ENCODE measurements at places on chromosomes 16 and 17.

- no peak for DNase-seq
Measured at GRCh38 chr16:83933885-83934683, 19.0 kb upstream of the OSGIN1 start.

DNA sequence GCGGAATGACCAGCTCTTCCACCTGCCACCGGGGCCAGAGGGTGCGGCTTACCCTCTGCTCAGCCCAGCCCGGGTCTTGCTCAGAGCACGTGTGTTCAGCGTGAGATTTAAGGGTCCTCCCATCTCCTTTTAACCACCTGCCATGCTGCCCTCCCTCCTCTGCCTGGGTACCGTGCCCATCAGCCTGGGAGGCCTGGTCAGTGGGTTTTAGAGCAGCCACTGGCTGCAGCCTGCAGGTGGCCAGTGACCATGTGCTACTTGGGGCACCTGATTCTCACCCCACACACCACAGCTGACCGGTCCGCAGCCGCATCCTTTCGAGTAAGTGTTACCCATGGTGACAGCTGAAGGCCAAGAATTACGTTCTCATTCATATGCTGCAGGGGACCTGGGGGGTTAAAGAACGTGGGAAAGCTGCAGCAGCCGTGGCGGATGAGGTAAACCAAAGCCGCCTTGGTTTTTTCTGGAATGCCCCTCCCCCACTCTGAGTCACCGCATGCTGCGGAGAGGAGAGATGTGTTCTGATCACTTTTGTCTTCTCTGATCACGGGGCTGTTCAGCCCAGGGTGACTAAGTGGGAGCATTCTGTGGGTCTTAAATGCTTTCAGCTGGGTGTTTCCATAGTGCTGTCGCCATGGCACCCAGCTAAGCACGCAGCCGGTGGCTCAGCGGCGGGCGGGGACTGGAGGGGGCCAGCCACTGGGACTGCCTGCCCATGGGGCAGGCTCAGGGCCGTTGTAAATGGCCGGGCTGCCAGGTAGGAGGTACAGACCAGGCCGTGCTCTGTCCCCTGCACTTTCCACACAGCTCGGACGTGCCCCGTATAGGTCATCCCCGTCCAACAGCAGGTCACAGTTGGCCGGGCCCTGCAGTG lies 59.8 kb downstream of the BAIAP2 start:
- DNase-seq: peak; percentile 80

DNA sequence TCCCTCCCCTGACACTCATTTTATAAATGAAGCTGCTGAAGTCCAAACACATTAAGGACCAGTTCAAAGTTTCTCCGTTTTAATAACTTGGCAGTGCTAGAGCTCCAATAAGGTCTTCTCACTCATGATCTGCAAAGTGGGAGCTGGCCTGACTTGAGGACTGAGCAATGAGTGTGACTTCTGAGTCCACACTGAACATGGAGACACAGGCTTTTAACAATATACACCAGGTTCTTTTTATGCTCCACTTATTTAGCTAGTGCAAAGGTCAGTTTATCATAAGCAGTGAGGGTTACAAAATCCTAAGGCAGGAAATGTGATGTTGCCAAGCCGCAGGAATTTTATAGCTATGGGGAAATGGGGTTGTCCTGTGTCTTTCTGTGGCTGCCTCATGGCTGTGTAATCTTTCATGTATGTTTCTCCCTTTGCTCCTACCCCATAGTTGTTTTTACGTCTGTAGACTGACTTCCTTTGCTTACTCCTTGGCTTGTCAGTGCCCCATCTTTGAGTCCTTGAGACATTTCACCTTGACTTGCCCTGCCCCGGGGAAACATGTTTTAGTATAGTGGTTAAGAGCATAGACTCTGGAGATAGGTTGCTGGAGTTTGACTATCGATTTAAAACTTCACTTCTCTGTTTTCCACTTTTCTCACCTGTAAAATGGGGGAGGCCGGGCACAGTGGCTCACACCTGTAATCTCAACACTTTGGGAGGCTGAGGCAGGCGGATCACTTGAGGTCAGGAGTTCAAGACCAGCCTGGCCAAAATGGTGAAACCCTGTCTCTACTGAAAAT lies 12.2 kb upstream of the MMD start:
- no peak for DNase-seq

DNA sequence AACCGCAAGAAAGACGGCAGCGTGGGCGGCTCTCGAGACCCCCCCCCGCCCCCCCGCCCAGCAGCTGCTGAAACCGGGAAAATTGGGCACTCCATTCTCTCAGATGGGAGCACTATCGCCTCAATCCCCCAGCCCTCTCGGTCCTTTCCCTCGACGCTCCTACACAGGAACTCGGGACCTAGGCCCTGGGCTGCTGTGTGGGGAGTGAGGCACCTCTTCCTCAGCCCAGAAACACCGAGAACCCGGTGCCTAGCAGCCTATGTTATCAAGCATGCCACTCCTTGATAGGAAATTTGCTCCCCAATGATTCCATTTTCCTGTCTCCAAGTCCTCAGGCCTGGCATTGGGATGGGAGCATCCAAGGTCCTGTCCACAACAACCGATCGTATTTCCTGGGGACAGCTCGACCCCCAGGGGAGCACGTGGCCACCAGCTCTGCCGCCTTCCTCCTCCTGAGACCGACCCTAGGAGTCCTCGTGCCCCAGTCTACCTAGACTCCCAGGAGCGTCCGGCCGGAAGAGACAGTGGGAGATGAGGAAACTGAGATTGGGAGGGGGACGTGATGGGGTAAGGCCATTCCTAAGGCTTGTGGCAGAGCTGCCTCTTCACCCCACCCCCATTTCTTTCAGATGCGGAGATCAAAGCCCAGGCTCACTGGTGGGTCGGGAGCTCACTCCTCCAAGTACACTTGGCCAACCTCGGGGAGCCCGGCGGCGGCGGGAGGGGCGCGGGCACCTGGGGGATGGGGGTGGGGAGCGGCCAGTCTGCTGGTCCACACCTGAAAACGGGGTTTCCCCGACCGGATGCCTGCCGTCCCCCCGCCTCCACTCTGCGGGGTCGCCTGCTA lies 17.5 kb upstream of the CBX8 start:
- DNase-seq: no peak

GRCh38 chr17:2721603-2722002 lies 10.0 kb upstream of the CLUH start:
- no peak for DNase-seq

DNA sequence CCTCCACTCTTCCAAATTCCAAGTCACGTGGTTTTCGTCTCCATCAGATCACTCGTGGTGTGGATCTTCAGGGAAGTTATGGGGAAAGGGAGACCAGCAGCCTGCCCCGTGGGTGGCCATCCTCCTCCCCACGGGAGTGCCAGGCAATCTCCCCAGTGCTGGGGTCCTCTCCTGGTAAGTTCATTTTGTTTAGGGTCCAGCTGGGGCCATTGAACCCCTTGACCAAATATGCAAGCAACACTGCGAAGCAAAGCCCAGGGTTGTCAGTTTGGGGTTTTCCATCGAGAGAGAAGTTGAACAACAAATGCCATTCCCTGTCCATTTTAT lies 4.1 kb upstream of the LCMT1 start:
- DNase-seq: no peak

DNA sequence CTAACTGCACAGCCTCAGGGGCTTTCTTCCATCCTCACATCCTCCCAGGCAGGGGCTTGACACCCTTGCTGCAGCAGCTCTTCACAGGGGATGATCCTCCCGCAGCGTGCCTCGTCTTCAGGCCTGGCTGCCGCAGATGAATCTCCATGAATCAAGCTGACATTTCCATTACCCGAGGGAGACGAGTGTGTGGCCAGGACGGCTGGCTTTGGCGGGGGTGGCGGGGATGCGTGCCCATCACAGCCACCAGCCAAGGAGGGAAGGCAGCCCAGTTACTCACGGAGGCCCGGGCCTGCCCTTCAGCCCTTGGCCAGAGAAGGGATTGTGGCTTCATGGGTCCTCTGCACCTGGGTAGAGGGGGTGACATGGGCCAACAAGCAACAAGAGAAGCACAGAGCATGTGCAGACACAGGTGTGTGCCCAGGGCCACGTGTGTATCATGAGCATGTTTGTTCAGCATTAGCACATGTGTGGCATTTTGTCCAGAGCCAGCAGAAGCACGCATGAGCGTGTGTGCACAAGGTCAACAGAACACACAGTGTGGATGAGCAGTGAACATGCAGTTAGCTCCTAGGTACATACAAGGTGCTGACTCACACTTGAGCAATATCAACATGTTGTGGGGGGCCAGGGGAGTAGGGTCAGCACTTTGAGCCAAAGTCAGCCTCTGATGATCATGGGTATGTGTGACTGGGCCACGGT lies 236.4 kb downstream of the KATNIP start:
- no peak for DNase-seq

GRCh38 chr16:9007177-9007794 lies 43.6 kb upstream of the USP7 start:
- DNase-seq: no peak

DNA sequence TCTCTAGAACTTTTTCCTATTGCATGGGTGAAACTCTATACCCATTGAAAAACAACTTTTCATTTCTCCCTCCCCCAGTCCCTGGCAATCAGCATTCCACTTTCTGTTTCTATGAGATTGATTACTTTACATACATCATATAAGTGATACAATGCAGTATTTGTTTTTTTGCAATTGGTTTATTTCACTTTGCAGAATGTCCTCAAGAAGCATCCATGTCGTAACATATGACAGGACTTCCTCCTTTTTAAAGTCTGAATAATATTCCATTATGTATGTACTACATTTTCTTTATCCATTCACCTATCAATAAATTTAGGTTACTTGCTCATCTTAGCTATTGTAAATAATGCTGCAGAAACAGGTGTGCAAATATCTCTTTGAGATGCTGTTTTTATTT lies 8.8 kb downstream of the IL21R start:
- no peak for DNase-seq

DNA sequence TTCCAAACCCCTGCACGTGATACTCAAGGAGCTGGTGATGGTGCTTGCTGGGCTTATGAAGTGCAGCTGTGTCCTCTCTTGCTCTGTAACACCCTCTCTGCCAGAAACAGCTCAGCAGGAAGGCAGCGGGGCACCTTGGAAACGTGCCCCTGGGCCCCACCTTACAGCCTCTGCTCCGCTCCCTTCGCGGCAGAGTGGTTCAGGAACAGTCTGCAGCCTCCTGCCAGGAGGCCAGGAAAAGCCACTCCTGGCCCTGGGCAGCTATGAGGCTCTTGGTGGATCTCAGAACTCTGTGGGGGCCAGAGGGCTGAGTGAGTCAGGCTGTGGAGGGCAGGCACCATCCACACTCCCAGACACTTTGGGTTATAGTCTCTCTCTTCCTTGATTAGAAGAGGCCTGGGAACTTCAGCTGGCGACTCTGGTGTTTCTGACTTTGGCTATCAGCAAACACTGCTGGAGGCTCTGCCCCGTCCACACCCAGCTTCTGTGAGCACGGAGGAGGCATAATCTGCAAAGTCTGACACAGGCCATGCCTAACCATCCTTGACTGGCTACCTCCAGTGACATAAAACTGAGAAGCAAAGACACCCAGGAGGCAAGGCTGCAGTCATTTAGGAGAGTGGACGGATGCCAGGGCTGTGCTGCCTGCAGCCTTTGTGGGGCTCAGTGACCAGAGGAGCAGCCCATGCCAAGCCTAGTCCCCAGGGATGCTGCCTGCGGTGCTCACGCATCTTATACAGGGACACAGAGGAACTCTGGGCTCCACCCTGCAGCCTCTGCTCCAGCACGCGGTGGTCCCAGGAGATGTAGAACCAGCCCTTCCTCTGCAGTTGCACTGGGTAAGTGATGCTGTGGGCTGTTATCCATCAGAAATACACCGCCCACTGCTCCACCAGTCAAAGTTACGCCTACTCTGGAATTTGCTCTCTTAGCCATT lies 65.3 kb downstream of the METRNL start:
- DNase-seq: no peak

GRCh38 chr17:64041912-64042311 lies 21.5 kb upstream of the ICAM2 start:
- no peak for DNase-seq

DNA sequence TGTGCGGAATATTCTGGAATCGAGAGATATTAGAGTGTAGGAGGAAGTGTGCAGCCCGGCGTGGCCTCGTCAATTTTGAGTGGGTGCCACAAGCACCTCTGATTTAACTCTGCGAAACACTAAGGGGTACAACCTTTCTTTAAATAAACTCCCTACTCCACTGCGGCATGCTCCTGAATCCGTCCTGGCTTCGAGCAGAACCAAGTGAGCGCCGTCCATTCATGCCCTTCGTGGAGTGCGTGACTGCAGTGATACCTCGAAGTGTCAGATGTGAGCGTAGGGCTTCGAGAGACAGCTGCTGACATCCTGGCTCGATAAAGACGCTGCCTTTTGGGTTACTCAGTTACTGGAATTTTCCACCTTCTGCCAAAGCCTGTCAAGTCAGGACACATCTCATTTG lies 128.8 kb downstream of the FOXL1 start:
- no peak for DNase-seq

DNA sequence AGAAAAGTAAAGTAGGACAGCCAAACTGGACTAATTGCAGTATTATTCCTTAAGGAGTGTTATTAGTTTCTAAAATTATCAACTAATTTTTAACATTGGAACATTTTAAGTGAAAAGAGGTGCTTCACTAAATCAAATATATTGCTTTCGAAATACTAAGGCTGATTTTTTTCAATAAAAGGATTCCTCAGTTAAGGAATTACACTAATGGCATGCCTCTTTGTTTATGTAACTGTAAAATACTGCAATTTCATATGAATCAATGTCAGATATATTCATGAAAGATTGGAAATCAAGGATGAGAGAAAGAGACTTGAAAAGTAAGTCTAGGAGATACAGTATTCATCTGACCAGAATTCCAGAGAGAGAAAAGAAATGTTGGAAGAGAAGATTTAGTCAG lies 129.8 kb downstream of the TANC2 start:
- DNase-seq: no peak

- DNase-seq: no peak
Measured at GRCh38 chr16:74862743-74863244, 88.2 kb upstream of the FA2H start.

DNA sequence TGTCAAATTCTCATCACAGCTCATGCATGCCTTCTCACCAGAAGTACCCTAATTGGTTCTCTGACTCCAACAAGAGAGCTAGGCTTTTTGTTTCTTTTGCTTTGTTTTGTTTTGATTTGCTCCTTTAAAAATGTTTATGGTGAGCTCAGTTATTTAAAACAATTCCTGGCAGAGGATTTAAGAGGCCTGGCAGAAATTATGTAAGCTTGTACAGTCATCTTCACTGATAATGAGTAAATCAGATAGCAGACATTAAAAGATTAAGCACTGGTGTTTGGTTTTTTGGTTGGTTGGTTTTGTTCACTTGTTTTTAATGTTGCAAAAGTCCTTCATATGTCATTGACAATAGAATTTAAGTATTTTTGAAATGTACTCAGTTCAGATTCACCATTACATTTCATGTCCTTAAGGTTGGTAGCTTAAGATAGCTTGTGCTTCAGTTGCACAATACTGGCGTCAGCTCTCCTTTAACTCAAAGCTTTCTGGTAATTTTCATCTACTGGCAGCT lies 378.9 kb downstream of the CDH13 start:
- no peak for DNase-seq

GRCh38 chr16:78483124-78483992 lies 383.9 kb downstream of the WWOX start:
- DNase-seq: no peak

DNA sequence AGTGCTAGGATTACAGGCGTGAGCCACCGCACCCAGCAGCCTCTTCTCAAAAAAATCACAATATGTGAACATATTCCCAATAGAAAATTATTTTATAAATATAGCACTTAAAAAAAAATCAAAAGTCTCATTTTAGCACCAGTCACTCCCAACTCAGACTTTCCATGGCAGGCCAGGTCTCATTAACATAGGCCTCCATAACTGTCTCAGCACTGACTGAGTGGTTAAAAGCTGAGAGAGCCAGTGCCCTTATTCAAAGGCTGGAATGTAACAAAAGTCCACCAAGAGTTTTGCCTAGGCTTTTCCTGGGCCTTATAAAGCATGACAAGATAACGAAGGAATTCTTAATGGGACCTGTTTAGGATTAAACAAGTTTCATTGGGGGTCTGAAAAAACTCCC lies 79.8 kb downstream of the EMP2 start:
- DNase-seq: no peak

All from activated naive CD4-positive, alpha-beta T cell treated with anti-CD3 and anti-CD28 coated beads, Interleukin-2, amount 50 U/mL, for 16 hours (primary cell).